ENCODE measurements at places on chromosomes 12 and 14.

GRCh38 chr12:45125997-45126396 is 75.1 kb upstream of the DBX2 start:
- DNase-seq, result no peak

DNA sequence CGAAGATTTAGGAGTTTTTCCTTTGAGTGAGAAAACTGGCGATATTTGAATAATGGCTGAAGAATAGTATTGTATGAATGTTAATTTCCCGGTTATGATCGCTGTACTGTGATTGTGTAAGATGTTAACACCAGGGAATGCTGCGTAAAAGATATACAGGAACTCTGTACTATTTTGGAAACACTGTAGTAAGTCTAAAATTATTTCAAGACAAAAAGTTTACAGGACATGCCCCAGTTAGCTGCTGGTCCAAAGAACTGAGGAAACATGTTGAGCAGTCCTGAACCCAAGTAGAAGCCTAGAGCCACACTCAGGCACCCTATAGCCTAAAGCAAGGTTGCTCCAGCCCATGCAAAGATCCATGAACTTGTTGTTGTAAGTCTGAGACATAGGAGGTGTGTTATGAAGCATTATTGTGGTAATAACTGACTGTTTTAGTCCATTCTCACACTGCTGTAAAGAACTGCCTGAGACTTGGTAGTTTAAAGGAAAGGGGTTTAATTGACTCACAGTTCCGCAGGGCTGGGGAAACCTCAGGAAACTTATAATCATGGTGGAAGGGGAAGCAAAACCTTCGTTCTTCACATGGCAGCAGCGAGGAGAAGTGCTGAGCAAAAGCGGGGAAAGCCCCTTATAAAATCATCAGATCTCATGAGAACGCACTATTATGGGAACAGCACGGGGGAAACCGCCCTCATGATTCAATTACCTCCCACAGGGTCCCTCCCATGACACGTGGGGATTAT is 99.8 kb upstream of the RESF1 start:
- DNase-seq, result no peak

GRCh38 chr14:94042433-94043091 is 16.4 kb downstream of the OTUB2 start:
- DNase-seq, result no peak

DNA sequence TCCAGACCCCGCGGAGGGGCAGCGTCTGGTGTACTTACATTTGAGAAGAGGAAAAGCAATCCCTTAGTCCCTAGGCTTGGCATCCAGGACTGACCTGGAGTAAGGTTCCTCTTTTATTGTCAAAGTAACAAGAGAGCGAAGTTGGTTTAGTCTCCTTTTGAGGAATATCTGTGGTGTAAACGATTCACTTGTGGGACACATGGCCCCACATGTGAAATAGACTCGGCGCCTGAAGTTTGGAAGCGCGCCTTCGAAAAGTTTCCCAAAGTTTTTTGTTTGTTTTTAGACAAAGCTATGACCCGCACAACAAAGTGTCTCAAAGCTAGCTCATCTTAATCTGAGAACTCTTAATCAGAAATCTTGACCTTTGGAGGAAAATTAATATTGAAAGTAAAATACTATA is 744 bp downstream of the STYX start:
- DNase-seq, result no peak

DNA sequence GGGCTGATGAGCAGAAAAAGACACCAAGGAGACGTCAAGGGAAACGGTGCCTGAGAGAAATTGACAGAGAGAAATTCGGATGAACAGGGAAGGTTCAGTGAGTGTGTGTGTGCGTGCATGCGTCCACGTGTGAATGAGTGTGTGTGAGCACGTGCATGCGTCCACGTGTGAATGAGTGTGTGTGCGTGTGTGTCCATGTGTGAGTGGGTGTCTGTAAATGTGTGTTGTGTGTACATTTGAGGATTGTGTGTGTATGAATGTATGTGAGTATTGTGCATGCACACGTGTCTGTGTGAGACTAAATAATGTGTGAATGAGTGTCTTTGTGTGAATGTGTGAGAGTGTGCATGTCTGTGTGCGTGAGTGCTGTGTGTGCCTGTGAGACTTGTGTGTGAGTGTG is 137.4 kb upstream of the MED13L start:
- DNase-seq, result no peak

DNA sequence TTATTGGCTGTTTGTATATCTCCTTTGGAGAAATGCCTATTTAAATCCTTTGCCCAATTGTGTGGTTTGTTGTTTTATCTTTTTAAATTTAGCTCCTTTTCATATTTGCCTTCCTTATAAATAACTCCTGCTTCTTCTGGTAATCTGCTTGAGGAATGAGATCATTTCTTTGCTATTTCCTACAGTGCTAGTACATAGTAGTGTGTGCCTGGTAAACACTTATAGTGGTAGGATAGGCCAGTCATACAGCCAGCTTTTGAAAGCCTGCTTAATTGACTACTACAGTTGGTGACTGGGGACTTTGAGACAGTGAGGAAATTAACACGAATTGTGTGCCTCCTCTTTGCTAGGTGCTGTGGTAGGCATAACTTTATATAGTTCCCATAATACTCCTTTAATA is 68.7 kb downstream of the BORCS5 start:
- no peak for DNase-seq

Measured in BE2C (cell line).